ENCODE measurements at places on chromosomes 3 and 15.

- DNase-seq, result no peak
Observed at GRCh38 chr15:83928878-83929418, 275.0 kb downstream of the ADAMTSL3 start.

DNA sequence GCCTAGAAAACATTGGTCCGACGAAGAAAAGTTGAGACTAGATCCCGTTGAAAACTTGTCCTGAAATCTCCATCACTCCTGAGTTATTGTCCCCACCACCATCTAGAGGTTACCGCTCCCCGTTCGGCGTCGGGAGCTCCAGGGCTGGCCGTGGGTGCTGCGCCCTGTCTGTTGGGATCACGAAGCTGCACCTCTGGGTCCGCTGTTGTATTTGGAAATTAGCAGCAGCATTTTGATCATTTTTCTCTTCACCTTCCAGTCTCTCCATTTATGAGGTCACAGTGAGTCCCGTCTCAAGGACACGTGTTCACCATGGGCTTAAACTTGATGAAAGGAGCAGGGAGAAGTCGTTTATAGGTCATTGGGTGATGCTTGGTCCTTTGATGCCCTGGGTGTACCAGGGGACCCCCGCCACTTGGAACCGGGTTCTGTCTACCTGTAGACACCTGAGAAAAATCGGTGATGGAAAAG lies 565 bp downstream of the MANF start:
- DNase-seq, result peak; percentile 63

DNA sequence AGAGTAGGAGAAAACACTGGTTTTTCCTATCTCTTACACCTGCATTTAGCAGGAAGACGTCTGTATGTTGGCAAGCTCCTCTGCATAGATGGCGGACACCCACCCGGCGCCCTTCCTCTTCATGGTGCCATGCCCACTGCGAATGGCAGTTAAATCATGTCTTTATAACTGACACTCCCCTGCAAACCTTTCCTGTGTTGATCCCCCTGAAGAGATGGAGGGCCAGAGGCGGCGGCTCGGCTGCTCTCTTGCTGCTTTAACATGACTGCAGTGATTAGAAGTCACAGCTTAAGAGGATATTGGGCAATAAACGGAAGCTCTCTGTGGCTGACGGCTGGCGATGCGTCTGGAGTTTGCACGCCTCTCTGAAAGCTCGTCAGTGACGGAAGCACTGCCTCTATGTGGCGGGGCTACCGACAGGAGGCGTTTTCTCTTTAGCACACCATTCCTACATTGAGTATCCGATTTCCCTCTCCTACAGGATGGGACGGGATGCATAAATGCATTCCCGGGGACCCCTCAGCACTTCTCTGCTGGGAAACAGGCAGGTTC lies 25.5 kb upstream of the SNRPA1 start:
- DNase-seq, result peak; percentile 75

- DNase-seq, result no peak
Observed at GRCh38 chr3:156792945-156793344, 33.2 kb upstream of the LEKR1 start.

DNA sequence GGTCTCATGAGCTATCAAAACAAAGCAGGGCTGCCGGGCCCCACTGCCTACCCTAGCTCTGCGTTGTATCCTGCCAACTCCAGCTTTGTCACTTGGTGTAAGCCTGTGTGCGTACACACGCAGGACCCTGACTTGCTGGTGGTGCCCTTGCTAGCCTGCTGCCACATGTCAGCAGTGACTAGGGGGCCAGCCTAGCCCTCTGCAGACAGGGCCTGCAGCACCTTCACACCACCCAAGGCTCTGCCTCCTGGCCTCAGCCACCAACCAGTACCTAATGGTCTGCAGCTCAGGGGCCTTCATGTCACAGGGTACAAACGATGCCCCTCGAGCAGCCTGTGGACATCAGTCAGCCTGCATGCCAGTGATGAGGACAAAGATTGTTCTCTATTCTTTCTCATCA lies 30.1 kb upstream of the DUSP7 start:
- no peak for DNase-seq

- DNase-seq, result no peak
Observed at GRCh38 chr3:16671690-16672089, 66.5 kb upstream of the DAZL start.

- no peak for DNase-seq
Observed at GRCh38 chr3:36319680-36320079, 60.6 kb upstream of the STAC start.

DNA sequence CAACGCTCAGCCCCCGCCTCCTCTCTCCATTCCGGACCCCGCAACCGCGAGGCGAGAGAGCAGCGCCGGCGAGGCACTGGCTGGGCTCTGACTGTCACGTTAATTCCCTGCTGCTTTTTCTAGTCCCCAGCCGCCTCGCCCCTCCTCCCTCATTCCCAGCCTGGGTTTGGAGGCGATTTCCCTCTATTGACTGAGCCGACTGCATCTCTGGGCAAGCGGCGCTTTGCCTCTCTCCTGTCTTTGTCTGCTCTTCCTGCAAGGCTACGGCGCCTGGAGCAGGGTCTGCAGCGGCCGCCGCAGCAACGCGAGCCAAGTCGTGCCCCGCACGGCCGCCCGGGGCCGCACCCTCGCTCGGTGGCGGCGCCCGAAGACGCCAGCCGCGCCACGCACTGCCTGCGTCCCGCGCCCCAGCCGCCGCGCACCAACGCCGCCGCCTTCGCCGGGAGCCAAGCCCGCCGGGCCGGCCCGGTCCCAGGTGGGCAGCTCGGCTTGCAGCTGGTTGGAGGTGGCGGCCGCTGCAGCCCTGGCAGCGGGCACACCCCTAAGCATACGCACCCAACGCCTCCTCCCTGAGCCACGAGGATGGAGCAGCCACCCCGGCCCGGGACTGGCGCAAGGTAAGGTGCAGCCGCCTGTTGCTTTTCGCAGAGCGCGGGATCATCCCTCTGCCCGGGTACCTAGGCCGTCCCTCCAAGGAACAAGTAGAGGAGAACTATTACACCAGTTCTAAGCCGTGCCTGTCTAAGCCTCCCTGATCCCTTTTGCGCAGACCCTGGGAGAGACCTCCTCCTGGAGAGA lies at the start of gene LRRC3B:
Gene LRRC3B, plus strand, starts transcription at position 152 of the 798 bp plus-strand sequence. CDS start 86,901 bp downstream, outside the sequence.
- no peak for DNase-seq

- DNase-seq, result no peak
Observed at GRCh38 chr3:88033079-88033478, 25.7 kb downstream of the CGGBP1 start.

GRCh38 chr15:41658689-41659088 lies 1.5 kb upstream of the MGA start:
- no peak for DNase-seq

- no peak for DNase-seq
Observed at GRCh38 chr3:33869977-33870376, 71.5 kb downstream of the PDCD6IP start.

- DNase-seq, result no peak
Observed at GRCh38 chr3:112365035-112365434, 32.1 kb downstream of the CD200 start.

- no peak for DNase-seq
Observed at GRCh38 chr3:71441925-71442651, 141.4 kb downstream of the FOXP1 start.

GRCh38 chr15:52787549-52788098 lies 2.5 kb downstream of the ONECUT1 start:
- DNase-seq, result peak; percentile 56

GRCh38 chr15:46258056-46258455 lies 623.2 kb downstream of the SQOR start:
- no peak for DNase-seq

DNA sequence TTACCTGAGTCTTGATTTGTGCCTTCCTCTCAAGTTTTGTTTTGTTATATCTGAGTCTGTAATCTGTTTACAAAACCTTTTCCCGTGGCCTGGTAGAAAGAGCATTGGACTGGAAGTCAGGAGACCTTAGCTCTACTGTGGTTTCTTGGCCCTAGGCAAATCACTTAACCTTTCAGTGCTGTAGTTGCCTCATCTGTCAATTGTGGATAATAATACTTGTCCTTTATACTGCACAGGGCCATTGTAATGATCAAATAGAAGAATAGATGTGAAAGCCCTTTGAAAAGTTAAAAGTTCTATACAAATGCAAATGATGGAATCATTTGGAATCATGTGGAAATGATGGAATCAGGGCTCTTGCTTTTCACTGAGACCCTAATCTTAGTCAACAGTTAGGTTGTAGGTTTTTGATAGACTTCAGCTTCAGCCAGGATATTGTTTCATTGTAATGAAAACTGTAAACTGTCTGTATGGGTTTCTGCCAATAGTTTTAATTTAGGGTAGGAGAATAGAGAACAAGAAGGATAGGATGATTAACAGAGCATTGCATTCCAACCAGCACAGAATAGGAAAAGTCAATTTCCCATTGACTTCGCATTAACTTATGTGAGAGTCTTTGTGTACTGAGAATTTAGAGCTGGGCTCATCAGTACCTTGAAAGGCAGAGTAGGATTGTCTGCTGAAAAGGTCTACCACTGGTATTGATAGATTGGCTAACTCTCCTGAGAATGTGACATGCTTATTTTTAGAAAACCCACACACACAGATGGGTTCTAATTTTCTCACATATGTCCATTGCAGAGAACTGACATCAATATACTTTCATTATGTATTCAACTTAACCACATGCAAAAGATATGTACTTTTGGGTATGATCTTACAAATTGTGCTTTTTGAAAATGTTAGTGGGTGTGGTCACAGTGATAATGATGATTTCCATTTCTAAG lies 21.8 kb downstream of the MAP2K5 start:
- DNase-seq, result no peak

- DNase-seq, result no peak
Observed at GRCh38 chr3:99114565-99115291, 213.2 kb upstream of the DCBLD2 start.

GRCh38 chr3:72077473-72078259 lies 292.7 kb upstream of the PROK2 start:
- no peak for DNase-seq
